ENCODE measurements at places on chromosomes 3 and 15.

DNA sequence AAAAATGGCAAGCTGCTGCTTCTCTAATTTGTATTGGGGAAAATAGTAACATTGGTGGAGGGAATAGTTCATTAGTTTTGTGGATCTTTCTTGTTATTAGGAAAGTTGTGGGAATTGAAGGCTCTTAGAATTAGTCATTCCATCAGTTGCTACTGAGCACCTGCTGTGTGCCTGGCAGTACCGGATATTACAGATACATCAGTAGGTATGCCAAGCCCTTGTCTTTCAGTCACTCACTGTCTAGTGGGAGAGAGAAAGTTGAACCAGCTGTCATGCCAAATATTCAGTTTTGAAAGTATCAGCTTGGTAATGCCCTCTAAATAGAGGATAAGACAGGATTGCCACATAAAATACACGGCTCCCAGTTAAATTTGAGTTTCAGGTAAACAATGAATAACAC is 32.5 kb downstream of the IGSF10 start:
- no peak for DNase-seq

DNA sequence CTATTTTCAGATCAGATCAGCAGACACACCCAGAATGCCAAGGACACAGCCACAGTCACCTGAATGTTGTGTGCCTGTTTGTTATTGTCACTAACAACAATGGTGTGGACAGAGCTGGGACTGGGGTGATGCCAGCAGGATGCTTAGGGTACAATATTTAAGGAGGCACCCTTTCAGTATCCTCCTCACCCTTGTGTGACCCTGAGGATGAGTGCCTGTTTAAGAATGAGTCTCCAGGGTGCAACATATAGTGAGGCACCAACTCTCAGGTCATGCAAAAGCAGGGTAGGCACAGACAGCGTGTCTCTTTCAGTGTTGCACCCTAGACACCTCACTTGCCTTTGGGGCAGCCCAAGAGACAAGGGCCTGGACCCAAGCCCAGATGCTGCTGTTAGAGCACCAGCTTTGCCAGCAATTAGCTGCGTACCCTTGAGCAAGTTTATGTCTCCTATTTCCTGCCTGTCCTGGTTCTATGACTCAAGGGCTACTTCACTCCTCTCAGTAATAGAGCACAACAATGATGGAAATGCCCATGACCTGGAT is 122.6 kb downstream of the AQP9 start:
- no peak for DNase-seq

DNA sequence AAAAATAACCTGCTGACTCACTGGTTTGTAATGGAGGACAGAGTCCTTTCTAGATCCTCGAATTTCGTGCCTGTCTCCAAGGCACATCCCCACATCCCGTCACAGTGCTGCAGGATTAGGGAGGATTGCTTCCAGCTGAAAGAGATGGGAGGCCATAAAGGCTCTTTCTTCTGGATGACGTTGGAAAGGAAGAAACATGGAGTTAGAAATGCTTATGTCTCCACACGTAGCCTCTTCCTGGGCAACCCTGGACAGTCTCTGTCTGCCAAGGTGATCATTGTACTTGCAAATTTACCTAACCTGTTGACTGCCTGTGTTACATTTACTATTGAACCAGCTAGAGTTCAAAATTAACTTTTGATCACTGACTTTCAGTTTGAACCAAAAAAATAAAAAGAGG is 27.6 kb upstream of the VILL start:
- no peak for DNase-seq

DNA sequence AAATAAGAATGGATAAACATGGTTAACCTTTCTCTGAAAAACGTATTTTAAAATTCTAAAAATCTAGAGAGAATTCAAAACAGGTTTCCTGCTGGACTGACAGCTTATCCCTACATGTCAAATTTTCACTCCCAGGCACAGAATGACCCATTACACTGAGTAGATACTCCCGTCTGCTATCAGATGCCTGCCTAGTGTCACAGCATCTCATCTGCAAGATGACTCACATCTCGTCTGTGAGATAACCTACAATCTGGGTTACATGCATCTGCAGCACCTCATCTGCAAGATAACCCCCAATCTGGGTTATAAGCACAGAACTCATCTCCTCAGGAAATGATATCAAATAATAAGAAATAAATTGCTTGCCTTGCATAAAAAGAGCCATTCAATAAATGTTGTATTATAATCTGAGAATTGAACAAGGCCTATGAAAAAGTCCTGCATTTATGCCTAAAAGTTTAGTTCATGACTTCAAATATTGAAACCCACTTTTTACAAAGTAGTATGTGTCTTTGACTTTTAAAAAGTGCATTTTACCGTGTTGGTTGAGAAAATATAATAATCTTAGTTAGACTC is 188.3 kb upstream of the THBS1 start:
- DNase-seq, result no peak

- DNase-seq, result no peak
Observed at GRCh38 chr3:191235331-191236314, 36.6 kb downstream of the OSTN start.

- DNase-seq, result peak; percentile 87
Observed at GRCh38 chr15:68256675-68257450, 20.7 kb upstream of the FEM1B start.

DNA sequence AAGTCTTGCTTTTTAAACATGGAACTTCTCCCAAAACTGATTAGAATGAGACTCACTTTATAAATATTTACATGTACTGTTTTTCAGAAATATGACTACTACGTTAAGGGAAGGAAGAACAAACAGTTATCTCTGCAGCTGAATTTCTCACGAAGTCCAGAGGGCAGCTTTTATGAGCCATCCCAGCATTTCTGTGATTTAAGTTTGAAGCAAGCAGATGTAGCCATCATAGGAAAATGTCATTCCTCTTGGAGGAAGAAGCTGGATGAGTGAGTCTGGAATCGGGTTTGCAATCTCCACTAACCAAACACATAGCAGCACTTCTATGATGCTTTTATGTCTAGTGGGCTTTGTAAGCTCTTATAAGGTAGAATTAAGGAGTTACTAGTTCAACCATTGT is 53.7 kb downstream of the SCN11A start:
- DNase-seq, result no peak

- no peak for DNase-seq
Observed at GRCh38 chr3:5428607-5429516, 241.4 kb downstream of the EDEM1 start.

DNA sequence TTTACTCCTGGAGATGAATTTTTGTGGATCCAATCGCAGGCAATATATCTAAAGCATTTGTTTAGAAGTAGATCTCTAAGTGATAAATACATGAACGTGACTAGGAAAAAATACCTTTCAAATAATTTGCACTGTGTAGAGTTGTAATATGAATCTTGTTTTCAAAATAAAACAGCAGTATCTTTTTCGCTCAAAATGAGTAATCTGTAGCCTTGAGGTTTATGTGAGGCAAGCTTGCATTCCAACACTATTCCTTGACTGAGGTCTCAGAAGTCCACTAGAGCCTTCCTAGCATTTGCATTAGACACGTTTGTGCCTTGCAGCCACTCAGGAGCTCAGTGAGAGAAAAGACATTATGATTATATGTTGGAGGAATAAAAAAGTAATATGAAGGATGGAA is 138.3 kb upstream of the ROBO1 start:
- no peak for DNase-seq

GRCh38 chr3:190504354-190505125 is 9.3 kb upstream of the IL1RAP start:
- no peak for DNase-seq

DNA sequence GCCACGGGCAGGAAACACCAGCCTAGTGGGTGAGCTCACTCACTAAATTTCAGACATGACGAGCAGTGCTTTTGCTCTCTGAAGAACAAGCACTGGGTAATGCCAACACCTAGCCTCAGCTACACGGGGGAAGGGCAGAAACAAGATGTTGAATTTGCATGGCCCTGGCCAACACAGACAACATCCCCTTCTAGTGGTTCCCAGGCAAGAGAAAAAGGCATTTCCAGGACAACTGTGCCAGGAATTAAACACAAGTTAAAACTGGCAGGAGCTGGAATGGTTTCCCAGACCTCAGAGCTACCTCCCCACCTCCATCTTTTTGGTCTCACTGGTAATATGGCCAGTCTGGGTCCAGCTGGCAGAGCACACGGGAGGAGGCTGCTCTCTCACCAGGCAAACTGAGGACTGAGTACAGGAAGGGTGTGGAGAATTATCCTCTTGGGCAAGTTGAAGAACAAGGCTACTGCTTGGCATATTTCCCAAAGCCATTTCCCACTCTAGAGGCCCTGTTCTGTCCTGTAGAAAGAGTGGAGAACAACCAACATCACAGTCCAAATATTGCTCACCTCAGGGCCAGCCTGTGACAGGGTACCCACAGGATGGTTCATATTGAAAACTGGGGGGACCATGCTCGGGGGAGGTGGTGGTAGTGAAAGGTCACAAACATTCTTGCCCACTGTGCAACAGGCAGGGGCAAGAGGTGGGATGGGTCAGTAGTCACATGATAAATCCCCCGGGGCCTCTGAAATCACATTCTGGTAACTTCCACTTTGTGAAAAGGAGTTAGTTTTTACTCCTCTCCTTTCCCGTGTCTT is 26.5 kb downstream of the TSPAN3 start:
- no peak for DNase-seq

DNA sequence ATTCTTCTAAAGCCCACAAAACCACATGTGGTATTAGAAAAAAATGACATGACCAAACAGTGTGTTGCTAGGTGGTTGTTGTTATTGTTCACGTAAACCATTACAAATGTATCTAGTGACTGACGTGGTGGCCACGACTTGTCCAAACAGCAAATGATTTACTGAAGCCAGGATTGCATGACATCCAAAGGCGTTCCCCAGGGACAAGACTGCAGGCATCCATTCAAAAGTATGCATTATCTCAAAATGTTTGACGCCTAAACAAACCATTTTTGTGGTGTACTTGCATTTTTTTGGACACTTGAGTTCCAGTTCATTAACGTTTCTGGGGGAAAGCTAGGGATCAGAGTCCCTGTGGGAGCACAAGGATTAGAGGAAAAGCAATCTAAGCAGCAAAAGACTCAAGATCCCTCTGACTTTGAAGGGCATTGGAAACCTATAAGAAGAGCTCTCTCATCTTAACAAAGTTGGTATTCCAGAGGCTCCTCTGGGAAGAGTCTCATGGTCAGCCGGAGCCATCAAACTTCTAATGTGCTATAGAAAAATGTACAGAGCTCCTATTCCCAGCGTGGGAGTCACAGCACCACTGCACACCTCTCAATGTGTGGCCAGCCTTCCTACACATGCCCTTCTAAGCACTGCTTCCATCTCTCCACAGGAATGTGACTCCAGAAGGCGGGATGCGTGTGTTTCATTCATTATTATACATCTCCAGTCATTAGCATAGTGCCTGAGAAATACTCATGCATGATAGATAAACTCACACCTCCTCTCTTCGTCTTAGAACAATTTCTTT is 62.9 kb downstream of the FBN1 start:
- DNase-seq, result no peak

DNA sequence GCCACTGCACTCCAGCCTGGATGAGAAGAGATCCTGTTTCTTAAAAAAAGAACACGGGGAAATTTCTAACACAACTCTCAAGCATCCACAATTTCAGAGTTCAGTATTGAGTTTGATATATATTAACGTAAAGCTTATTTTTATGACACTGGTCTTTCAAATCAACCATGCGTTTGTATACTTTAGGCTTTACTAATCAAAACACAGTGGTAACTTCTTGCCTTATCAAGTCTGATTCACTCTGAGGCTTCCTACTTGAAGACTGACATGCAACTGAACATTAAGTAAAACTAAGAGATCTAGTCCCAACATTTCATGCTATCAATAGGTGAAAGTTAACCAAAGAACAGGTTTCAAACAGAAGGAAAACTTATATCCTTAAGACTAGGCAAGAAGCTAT is 46.7 kb downstream of the PRTG start:
- no peak for DNase-seq

DNA sequence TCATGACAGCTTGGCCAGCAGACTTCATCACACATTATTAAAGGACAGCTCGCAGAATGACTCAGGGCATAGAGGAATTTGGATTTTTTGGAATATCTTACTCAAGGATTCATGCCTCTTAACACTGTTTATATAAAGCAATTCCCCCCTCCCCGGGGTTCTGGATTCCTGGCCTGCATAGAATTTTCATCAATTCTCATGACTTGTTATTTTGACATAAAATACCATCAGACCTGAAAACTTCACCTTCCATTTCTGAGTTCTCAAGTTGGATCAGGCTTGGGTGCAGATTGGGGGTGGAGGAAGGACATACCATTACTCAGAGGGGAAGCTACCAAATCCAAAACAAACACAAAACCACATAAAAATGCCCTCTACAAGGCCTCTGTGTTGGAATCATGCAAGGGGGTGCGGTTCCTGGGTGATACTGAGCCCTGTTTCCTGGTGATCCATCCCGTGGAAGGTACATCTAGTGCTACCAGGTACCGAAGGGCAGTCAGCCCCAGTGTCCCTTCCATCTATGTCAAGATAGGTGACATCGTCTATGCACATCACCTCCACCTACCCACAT is 95.3 kb downstream of the DAPK2 start:
- DNase-seq, result no peak

- DNase-seq, result no peak
Observed at GRCh38 chr3:37489355-37489754, 315.0 kb upstream of the LRRFIP2 start.

All from right forelimb (tissue), 1 donor.